Progenitor cell of endocrine pancreas (in vitro differentiated cells): ENCODE measurements at places on chromosomes 4 and X.

DNA sequence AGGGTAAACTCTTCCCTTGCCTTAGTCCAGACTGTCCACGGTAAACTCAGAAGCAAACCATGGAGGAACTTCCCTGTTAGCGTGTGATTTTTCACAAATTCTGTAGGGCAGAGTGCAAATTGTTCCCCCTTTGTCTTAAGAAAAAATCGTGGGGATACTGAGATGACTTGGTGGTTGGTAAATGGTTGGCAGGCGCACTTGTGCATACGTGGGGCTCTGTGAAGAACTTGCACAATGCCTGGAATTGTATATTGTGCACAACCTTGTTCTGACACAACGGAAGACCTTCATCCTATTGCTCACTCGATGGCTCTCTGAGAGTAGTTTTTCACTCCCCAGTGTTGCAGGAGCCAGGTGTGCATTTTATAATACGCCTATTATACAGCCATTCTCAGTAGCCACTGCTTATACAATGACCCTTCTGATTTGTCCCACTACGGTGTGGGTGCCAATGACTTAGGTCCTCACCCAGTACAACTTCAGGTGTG is 150.0 kb downstream of the SPRY1 start:
- H3K27me3 ChIP-seq: no peaks in the 10 kb centered on the region
- peak overlapping the region; percentile 73 for H3K4me3 ChIP-seq
- H3K36me3 ChIP-seq: peaks cover 2% of the 10 kb centered on the region

DNA sequence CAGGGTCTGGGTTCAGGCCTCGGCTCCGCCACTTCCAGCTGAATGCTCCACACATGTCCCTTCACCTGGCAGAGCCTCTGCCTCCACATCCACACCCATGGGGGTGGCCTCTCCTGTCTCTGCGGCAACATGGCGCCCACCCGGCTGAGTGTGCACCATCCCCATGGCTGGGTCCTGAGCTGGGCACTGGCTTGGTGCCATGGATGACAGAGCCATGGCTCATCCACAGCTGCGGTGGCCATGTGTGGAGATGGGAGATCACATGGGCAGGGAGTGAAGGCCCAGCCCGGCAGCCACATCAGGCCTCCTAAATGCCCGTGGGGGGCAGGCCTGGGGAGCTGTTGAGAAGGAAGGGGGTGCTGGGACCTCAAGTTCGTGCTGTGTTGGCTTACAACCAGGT is 213.7 kb downstream of the AFAP1 start:
- H3K27me3 ChIP-seq: peaks cover 12% of the 10 kb centered on the region
- no peaks in the 10 kb centered on the region for H3K36me3 ChIP-seq

DNA sequence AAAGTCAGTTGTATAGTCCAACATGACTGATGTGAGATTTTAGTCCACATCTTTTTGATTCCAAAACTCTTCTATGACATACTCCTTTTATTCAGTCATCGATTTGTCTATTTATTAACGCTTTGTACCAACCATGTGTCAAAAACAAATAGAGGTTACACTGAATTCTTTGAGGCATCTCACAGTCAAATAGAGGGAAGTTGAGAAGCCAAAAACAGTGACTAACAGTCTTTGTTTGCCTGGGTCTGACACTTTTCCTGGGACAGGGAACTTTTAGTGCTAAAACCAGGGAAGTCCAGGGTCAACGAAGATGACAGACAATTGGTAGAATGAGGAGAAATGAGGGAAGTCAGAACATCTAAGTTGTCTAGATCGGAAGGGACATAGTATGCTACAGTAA is 169.9 kb upstream of the HS3ST1 start:
- no peak overlapping the region for H3K27ac ChIP-seq
- no peaks in the 10 kb centered on the region for H3K27me3 ChIP-seq
- no peak for DNase-seq
- no peaks in the 10 kb centered on the region for H3K36me3 ChIP-seq
- no peak overlapping the region for H3K4me3 ChIP-seq
- peaks cover 11% of the 10 kb centered on the region for H3K4me1 ChIP-seq

- no peak overlapping the region for H3K4me3 ChIP-seq
- H3K4me1 ChIP-seq: peaks cover 55% of the 10 kb centered on the region
- H3K27me3 ChIP-seq: no peaks in the 10 kb centered on the region
- no peak for DNase-seq
- H3K36me3 ChIP-seq: peaks cover 56% of the 10 kb centered on the region
These were observed 60.4 kb downstream of the CCKAR start for GRCh38 chr4:26429910-26430309.

GRCh38 chrX:42093756-42094155 is 170.4 kb upstream of the CASK start:
- no peaks in the 10 kb centered on the region for H3K36me3 ChIP-seq
- H3K4me1 ChIP-seq: peaks cover 6% of the 10 kb centered on the region
- no peak overlapping the region for H3K4me3 ChIP-seq
- no peak for DNase-seq
- H3K27me3 ChIP-seq: no peaks in the 10 kb centered on the region

GRCh38 chrX:107672955-107673378 is 44.7 kb downstream of the PRPS1 start:
- DNase-seq: peak; percentile 19
- H3K4me3 ChIP-seq: no peak overlapping the region
- H3K27me3 ChIP-seq: peaks cover 33% of the 10 kb centered on the region
- peaks cover 6% of the 10 kb centered on the region for H3K4me1 ChIP-seq

DNA sequence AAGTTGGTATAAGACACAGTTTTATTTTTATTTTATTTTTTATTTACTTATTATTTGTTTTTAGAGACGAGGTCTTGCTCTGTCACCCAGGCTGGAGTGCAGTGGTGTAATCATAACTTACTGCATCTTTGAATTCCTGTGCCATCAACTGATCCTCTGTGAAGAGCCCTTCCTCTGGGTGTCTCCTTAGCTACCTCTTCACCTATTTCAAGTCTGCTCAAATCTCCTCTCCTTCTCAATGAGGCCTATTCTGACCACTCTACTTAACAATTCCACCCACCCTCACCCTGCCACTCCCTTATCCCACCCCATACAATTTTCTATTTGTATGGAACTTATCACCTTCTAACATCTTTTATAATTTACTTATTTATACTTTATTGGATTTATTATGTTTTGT is 183.4 kb downstream of the PPP3CA start:
- no peak overlapping the region for H3K4me3 ChIP-seq
- peaks cover 1% of the 10 kb centered on the region for H3K4me1 ChIP-seq
- no peak overlapping the region for H3K27ac ChIP-seq
- H3K27me3 ChIP-seq: no peaks in the 10 kb centered on the region
- no peaks in the 10 kb centered on the region for H3K36me3 ChIP-seq

GRCh38 chrX:20019672-20020365 is 29.0 kb upstream of the BCLAF3 start:
- no peaks in the 10 kb centered on the region for H3K4me1 ChIP-seq
- no peak overlapping the region for H3K27ac ChIP-seq
- peaks cover 5% of the 10 kb centered on the region for H3K36me3 ChIP-seq
- DNase-seq: no peak
- no peaks in the 10 kb centered on the region for H3K27me3 ChIP-seq

GRCh38 chrX:134552351-134552750 is 92.4 kb downstream of the HPRT1 start:
- DNase-seq: no peak
- H3K4me1 ChIP-seq: peaks cover 20% of the 10 kb centered on the region
- H3K4me3 ChIP-seq: no peak overlapping the region
- no peak overlapping the region for H3K27ac ChIP-seq
- peaks cover 2% of the 10 kb centered on the region for H3K36me3 ChIP-seq

- H3K36me3 ChIP-seq: no peaks in the 10 kb centered on the region
- peaks cover 3% of the 10 kb centered on the region for H3K4me1 ChIP-seq
- DNase-seq: no peak
- H3K27me3 ChIP-seq: peaks cover 3% of the 10 kb centered on the region
These were observed 24.5 kb upstream of the PJA1 start for GRCh38 chrX:69189576-69190371.

- no peaks in the 10 kb centered on the region for H3K27me3 ChIP-seq
- no peak overlapping the region for H3K27ac ChIP-seq
These were observed 235.2 kb downstream of the FRAS1 start for GRCh38 chr4:78292341-78292740.

GRCh38 chr4:59553063-59553720 is 1646.9 kb upstream of the ADGRL3 start:
- DNase-seq: no peak
- H3K27me3 ChIP-seq: no peaks in the 10 kb centered on the region
- H3K36me3 ChIP-seq: no peaks in the 10 kb centered on the region
- no peak overlapping the region for H3K4me3 ChIP-seq

GRCh38 chr4:142164767-142165500 is 528.6 kb downstream of the IL15 start:
- H3K4me1 ChIP-seq: no peaks in the 10 kb centered on the region
- no peak overlapping the region for H3K27ac ChIP-seq
- no peaks in the 10 kb centered on the region for H3K36me3 ChIP-seq

DNA sequence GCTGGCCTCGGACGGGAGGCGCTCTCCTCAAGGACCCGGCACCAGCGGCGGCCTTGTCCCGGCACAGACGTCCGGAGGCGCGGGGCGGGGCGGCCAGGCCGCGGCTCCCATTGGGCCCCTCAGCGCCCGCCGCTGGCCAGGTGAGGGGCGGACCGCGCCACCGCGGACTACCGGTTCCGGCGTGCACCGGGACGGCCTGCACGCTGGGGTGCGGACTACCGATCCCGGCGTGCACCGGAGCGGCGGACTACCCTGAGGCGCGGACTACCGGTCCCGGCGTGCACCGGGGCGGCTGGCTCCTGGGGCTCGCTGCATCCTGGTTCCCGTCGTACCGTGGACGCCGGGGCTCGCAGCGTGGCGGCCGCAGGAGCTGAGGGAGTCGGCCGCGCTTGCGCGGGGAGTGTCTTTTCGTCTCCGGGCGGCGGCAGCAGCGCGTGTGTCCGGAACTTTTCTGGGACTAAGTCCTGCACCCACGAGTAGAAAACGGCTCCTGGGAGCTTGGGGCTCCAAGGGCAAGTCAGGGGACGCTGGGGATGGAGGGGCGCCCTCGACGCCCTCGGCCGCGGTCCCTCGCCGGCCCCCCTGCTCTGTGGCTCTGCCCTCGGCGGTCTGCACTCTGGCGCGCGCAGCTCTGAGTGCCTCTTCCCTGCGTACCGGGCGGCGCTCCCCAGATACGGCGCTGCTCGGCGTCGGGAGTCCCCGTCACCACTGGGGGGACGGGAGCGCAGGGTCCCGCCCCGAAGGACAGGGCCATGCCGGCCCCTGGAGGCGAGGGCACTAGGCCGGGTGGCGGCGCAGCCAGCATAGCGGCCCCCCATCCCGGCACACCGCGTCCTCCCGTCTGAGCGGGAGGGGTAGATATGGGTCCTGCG is at the start of gene LETM1:
Gene LETM1 (minus strand): TSS at position 86 of the 872 bp plus-strand sequence. CDS start 206 bp downstream, outside the sequence.
- peak within 1 kb of the TSS; percentile 78 for H3K4me3 ChIP-seq
- peak; percentile 93 for DNase-seq
- peaks cover 15% of the 10 kb centered on the region for H3K4me1 ChIP-seq
- H3K27me3 ChIP-seq: peaks cover 3% of the 10 kb centered on the region
- no peak within 1 kb of the TSS for H3K27ac ChIP-seq

- no peak for DNase-seq
- H3K36me3 ChIP-seq: no peaks in the 10 kb centered on the region
- H3K4me3 ChIP-seq: no peak overlapping the region
These were observed 272.2 kb upstream of the CASK start for GRCh38 chrX:42195506-42195905.

DNA sequence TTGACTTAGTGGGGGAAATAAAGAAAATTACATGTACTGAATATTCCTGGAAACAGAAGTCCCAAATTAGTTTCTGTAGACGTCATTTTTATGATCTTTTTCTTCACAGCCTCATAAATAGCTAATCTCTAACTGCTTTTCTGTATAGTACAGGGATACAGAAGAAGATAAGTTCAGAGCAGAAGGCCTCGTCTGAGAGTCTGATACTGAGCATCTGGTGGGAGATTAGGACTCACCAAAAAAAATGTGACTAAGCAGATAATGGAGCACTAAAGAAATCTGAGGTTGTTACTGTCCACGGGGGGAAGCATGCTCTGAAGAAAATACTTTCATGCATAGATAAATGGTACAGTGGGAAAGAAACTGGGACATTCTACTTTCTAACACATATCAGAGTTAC is 115.3 kb upstream of the TRPC5 start:
- no peaks in the 10 kb centered on the region for H3K27me3 ChIP-seq
- no peak for DNase-seq
- H3K27ac ChIP-seq: no peak overlapping the region

GRCh38 chrX:17370191-17370590 is 4.8 kb upstream of the NHS start:
- H3K4me3 ChIP-seq: no peak overlapping the region
- no peaks in the 10 kb centered on the region for H3K36me3 ChIP-seq
- peaks cover 15% of the 10 kb centered on the region for H3K27me3 ChIP-seq
- DNase-seq: no peak

GRCh38 chr4:26452565-26453531 is 37.4 kb downstream of the CCKAR start:
- H3K27ac ChIP-seq: peak overlapping the region; percentile 96
- DNase-seq: peak; percentile 60
- H3K4me3 ChIP-seq: peak overlapping the region; percentile 31
- H3K27me3 ChIP-seq: no peaks in the 10 kb centered on the region
- peaks cover 39% of the 10 kb centered on the region for H3K4me1 ChIP-seq
- H3K36me3 ChIP-seq: peaks cover 11% of the 10 kb centered on the region

DNA sequence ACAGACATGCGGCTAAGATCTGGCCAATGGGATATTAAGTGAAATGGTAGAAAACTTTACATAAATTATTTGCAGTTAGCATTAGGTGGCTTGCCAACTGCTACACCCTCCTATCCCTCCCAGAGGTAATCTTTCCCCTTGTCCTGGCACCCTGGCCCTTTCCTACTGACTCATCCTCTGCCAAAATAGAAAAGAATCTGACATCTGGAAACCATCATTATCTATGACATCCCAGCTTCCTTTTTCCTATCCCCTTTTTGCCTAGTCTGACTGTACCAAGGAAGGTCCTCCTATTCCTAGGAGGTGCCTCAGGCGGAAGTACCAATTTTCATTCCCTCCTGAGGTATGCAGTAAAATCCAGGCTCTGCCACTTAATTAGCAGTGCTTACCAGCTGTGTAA is 163.6 kb upstream of the KLF3 start:
- no peak overlapping the region for H3K27ac ChIP-seq
- H3K27me3 ChIP-seq: no peaks in the 10 kb centered on the region
- H3K4me3 ChIP-seq: no peak overlapping the region

DNA sequence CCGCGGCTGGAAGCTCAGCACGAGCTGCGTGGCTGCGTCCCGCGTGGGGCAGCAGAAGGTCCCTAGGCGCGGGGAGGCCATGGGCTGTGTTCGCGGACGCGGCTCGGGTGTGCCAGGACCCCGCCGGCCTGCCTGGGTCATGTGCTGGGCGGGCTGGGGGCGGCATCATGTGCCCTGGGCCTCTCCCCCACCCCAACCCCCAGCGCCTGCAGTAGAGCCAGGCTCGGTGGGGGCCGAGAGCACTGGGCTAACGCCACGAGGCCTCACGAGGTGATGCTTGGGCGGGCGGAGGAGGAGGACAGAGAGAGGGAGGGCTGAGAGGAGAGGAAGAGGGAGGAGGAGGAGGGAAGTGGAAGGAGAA is at the start of gene GPR143:
Gene GPR143 (minus strand): TSS at position 111 of the 361 bp plus-strand sequence. CDS start 30 bp downstream, at position 81.
- peak within 1 kb of the TSS; percentile 50 for H3K4me3 ChIP-seq
- no peak for DNase-seq
- no peaks in the 10 kb centered on the region for H3K4me1 ChIP-seq
- H3K36me3 ChIP-seq: no peaks in the 10 kb centered on the region
- H3K27ac ChIP-seq: no peak within 1 kb of the TSS

- DNase-seq: no peak
- H3K36me3 ChIP-seq: no peaks in the 10 kb centered on the region
- H3K4me3 ChIP-seq: no peak overlapping the region
- no peaks in the 10 kb centered on the region for H3K4me1 ChIP-seq
- no peaks in the 10 kb centered on the region for H3K27me3 ChIP-seq
- H3K27ac ChIP-seq: no peak overlapping the region
These were observed 1077.3 kb downstream of the RAPGEF2 start for GRCh38 chr4:160180211-160180610.

GRCh38 chr4:83709627-83710026 is 173.7 kb downstream of the GPAT3 start:
- H3K27ac ChIP-seq: no peak overlapping the region
- H3K27me3 ChIP-seq: peaks cover 4% of the 10 kb centered on the region
- H3K36me3 ChIP-seq: no peaks in the 10 kb centered on the region
- no peak overlapping the region for H3K4me3 ChIP-seq
- no peak for DNase-seq
- H3K4me1 ChIP-seq: peaks cover 3% of the 10 kb centered on the region
